Stimulated activated CD4-positive, alpha-beta T cell treated with anti-CD3 and anti-CD28 coated beads, TNF-alpha, amount 100 ng/mL, for 4 hours (primary cell): ENCODE measurements at places on chromosomes 5 and 9.
A peak's percentile ranks its signal among the peaks of the same experiment; 100 is the strongest.

GRCh38 chr5:138601444-138601843, 26.2 kb upstream of the HSPA9 start:
- no peak for DNase-seq

DNA sequence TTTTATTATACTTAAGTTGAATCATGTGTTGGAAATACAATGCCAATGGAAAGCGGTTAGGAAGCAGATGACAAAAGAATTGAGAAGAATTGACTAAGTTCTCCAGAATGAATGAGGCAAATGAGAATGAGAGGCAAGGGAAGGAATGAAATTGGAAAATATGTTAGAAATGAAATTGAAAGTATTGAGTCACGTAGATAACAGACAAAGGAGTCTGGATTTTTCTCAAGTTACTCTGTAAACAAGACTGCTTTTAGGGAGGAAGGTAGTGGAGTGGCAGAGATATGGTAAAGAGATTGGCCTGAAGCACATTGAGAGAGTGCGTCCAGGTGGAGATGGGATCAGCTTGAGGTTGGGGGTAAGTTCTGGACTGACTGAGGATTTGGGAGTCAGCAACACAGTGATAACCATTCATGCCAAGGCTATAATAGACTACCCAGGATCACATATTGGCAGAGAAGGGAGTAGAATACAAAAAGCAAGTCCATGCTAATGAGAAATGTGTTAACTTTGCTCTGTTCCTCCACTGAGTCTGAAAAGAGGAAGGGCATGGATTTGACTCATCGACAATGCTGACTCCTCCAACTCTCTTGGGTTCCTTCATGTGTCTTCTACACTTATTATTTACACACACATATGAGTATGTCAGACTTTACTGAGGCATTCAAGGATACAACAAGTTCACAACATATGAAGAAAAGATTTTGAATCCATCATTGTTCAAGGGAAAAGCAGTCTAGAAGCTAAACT, 814.2 kb upstream of the ZNF608 start:
- DNase-seq, result no peak

DNA sequence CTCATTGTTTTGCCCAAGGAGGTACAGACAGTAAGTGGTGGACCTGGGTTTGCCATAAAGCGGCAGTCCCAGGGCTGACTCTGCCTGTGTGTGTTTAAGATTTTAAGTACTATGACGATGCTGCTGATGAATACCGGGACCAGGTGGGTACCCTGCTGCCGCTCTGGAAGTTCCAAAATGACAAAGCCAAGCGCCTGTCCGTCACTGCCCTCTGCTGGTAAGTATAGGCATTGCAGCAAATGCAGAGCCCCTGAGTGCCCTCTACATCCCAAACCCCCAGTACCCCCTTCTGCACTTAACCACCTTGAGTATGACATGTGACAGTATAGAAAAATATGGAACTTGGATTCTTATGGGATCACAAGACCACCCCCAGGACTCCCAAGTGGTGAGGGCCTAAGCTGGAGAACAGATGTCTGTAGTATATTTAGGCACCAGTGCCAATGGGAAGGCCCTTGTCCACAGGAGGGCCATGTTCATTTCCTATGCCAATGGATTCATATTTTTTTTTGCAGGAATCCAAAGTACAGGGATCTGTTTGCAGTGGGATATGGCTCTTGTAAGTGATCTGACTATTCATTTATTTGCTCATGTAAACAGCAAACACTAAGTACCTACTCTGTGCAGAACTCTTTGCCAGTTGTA, 22.0 kb downstream of the ENHO start:
- DNase-seq, result peak; percentile 62

DNA sequence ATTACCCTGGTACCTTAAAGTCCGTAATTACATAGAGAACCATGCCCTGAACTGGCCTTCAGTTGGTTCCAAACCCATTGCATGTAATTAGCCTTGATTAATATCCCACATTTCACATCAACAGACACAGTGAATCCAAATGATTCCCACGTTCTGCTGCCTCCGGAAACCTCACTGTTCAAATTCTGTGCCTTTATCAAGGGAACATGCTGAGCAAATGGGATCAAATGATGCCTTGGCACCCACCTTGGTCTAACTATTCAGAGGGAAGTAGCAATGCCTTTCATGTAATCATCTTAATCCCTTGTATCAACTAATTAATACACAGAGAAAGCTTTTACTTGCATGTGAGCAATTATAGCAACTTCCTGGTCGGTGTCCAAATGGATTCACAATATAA, 100.6 kb downstream of the EFNA5 start:
- no peak for DNase-seq

DNA sequence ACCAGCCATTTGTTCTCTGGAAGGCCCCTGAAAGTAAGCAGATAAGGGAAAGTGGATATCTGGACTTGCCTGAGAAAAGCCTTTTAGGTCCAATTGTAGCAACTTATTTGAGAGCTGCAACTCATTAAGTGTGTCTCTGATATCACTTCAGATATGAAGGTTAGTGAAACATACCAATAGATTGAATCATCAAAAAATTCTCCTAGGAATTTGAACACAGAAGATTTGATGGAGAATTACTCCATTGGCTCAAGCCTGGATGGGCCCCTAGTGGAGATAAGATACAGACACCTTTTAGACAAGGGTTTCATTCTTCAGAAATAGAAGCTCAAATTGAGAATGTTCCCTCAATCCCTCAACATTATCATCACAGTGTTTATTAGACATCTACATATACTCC, 356.7 kb downstream of the NDUFS4 start:
- no peak for DNase-seq

GRCh38 chr9:79603222-79603920, 31.6 kb downstream of the TLE4 start:
- no peak for DNase-seq

GRCh38 chr5:171272996-171273970, 35.8 kb upstream of the TLX3 start:
- no peak for DNase-seq

DNA sequence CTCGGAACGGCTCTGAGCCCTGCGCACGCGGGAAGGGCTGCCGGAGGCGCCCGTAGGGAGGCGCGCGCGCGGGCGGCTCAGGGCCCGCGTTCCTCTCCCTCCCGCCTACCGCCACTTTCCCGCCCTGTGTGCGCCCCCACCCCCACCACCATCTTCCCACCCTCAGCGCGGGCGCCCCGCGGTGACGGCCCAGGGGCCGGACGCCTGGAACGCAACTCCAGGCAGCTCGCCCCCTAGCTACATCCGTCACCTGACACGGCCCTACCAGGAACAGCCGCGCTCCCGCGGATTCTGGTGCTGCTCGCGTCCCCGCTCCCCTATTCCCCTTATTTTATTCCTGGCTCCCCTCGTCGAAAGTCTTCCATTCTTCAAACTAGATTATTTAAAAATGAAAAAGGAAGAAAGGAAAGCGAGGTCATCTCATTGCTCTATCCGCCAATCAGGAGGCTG, at the start of gene CDKN2B-AS1:
TSS of gene CDKN2B-AS1 (plus strand) at position 236 of the 450 bp plus-strand sequence.
- DNase-seq, result no peak

GRCh38 chr9:106020186-106020585, 325.8 kb downstream of the TMEM38B start:
- no peak for DNase-seq

DNA sequence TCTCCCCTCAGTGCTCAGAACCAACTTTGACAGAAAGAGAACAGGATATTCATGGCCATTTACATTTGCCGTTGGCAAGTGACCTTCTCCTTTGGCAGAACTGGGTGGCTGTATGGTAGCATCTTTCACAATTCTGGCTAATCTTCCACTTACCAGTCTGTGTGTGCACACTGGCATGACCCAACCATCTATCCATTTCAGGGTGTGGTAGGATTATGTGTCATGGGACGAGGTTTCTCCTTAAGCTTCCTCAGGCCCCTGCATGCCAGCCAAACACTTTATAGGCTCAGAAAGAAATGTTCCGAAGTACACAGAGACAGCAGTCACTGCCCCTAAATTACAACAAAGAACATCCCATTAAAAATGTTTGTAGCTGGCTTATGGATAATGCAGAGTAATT, 497.1 kb downstream of the NFIB start:
- DNase-seq, result no peak

DNA sequence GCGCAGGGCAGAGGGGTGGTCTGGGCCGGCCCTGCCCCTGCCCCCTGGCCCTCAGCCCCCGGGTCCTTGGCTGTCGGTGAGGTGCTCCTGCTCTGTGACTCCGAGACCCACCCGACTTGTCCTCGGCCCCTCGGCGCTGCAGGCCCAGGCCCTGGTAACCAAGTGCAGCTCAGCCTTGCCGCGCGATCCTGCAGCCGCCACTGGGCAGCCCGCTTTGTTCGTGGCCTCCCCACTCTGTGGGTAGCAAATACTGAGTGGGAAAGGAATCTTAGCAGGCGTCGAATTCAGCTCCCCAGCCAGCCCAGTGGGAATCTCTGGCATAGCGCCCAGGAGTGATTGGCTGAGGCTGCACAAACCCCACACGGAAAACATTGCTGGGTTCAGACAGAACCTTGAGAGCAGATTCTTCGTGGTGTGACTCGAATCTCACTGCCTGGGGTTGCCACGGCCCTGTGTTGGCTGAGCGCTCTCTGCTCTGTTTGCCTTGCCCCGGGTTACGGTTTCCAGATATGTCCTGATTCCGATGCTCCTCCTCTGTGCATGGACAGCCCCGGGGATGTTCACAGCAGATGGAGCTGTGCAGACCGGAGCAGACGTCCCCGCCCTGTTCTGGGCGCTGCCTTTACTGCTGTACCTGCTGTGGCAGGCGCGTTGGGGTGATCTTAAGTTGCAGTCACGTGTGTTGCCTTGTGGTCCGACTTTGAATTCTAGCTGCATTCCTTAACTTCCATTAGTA, 13.4 kb upstream of the EXOC3 start:
- DNase-seq, result no peak

GRCh38 chr5:153498516-153498915, 8.0 kb downstream of the GRIA1 start:
- DNase-seq, result no peak

DNA sequence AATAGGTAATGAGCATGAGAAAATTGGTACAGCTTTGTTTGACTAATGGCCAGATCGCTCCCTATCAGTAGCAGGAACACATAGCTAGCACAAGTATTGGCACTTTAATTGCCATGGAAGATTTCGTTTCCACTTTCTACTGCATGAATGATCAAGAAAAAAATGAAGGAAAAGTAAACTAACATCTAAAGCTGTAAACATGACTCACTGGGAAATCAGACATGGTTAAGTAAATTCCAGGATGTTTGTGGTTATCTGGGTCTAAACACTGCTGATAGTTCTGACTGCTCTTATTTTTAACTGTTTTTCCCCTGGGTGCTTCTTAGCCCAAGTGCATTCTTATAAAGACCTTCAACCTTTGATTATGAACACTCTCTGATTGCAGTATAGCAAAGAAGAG, 388.9 kb downstream of the NR2F1-AS1 start:
- DNase-seq, result no peak

GRCh38 chr9:28120184-28120583, 546.9 kb upstream of the C9orf72 start:
- DNase-seq, result no peak

- DNase-seq, result peak; percentile 43
These were observed 118.8 kb downstream of the WNK2 start for GRCh38 chr9:93302586-93303257.

GRCh38 chr5:153552886-153553285, 62.4 kb downstream of the GRIA1 start:
- no peak for DNase-seq

DNA sequence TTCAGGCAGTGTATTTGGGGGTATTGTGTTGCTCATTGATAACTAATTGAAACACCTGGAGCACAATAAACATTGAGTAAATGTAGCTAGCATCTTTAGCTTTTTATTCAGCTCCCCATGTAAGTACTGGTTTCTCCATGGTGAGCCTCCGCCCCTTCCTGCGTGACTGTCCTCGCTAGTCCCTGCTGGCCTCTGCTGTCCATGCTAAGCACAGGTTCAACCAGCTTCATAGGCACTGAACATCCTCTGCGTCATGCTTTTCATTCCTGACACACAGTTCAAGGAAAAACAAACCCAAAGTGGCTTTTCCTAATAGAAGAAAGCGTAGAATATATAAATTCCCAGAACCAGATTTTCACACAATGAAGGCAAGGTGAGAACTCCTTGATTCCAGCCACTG, 27.3 kb upstream of the DAP start:
- DNase-seq, result no peak

GRCh38 chr9:124133727-124134126, 122.2 kb downstream of the LHX2 start:
- DNase-seq, result no peak

GRCh38 chr9:96777426-96777864, 442 bp downstream of the ZNF510 start:
- DNase-seq, result no peak

DNA sequence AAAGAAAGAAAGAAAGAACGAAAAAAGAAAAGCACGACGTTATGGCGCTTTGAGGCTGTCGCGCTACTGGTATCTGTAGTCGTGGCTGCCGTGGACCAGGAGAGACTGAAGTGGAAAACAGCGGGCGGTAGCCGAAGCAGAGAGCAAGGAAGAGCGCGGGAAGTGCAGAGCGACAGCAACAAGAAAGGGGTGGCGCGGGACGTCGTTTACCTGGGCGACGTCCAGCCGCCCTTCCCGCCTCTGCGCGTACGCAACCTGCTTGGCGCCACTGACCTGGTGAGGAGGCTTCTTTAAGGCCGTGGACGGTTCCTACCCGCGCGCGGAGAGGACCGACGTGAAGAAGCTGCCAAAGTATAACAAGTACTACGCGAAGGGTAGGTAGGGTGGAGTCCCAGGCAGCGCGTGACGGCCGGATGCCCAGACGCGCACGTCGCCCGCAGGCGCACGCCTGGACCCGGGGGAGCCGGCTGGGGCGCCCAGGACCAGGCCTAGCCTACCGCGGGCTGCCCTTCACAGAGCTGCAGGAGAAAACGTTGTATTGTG, 15.4 kb downstream of the CCL28 start:
- DNase-seq, result peak; percentile 39
